ENCODE measurements at places on chromosomes 2 and 18. TPM values are rescaled to one million over a fixed set of nuclear protein-coding genes. Genes with fewer than 3 reads are reported as not detected.
A peak's percentile ranks its signal among the peaks of the same experiment; 100 is the strongest.

GRCh38 chr2:60476206-60476954 lies 77.1 kb downstream of the BCL11A start:
- no peak for DNase-seq

- DNase-seq = no peak
Observed at GRCh38 chr2:161177969-161178368, 17.7 kb downstream of the TANK start.

GRCh38 chr2:3266925-3267867 lies 110.4 kb downstream of the EIPR1 start:
- DNase-seq = no peak

GRCh38 chr2:157307021-157307420 lies 18.6 kb downstream of the ERMN start:
- peak; percentile 69 for DNase-seq

GRCh38 chr2:235754357-235755207 lies 260.7 kb downstream of the AGAP1 start:
- no peak for DNase-seq

WDCP gene
- 14.3 TPM for total RNA-seq
